Activated T-helper 1 cell treated with anti-CD3 and anti-CD28 coated beads, Interleukin-2, amount 50 U/mL, for 16 hours (primary cell): ENCODE measurements at places on chromosomes 5 and 9.

DNA sequence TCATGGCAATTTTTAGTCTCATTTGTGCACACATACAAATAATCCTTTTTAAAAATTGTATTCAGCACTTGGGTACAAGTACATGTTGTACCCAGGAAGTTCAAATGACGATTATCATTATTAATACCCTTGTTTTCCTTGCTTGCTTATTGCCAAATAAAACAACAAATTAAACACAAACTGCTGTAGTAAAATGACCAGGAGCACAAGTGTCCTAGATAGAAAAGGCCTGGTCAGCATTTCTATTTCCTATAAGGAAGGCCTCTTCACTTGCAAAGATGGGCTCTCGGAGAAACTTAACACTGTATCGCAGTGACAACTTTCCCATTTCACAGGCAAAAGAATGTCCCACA, 34.7 kb upstream of the PLPP1 start:
- DNase-seq: no peak

- no peak for DNase-seq
These were observed 28.8 kb upstream of the TNFAIP8 start for GRCh38 chr5:119327018-119327417.

DNA sequence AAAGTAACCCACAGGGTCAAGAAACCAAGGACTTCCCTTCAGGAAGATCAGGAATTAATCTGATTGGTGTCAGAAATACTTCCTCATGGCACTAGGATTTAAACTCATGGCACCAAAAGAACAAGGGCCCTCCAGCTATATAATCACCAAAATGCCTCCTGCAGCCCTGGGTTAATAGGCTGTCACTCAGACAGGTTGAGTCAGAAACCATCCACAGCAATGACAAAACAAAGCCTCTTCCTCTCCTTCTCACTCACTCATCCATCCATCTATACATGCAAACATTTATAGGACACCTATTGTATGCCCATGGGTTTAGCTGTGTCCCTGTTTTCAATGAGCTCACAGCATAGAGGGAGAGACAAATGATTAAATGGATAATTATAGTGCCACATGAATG, 62.5 kb upstream of the SPOCK1 start:
- DNase-seq: no peak

DNA sequence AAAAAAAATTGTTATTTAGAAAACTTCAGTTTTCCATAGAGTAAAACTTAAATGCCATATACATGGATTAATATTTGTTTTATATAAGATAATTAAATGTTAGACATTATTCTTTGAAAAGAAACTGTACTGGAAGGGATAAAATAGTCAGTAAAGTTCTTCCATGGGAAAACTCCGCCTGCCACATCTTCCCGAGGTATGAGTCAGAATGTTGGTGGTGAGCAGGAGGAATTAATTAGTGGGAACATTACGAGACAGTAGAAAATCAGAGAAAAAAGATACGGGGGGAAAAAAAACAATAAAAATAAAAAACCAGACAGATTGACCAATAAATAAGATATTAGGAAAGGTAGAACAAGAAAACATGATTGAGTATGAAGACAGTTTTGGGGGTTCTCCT, 930.3 kb upstream of the C9orf72 start:
- DNase-seq: no peak

GRCh38 chr5:157961176-157961575, 102.2 kb upstream of the CLINT1 start:
- DNase-seq: no peak

DNA sequence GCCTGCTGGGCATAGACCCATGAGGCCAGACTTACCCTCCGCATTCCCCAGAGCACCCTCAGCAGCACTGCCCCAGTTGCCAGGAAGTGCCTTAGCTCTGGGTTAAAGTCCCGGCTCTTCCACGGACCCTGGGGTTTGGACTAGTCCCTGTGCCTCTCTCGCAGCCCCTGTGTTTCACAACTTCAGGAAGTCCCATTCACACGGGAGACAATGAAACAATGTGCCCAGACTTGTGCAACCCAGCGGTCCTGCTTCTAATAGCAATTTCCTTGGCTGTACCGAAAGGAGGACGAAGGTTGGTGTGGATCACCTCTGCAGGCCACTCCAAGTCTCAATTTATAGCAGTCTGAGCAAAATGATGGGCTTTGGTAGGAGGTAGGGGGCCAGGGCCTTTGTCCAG, 41.8 kb upstream of the FAT2 start:
- DNase-seq: no peak

- DNase-seq: no peak
These were observed 173.7 kb downstream of the BRINP1 start for GRCh38 chr9:119195521-119195920.

DNA sequence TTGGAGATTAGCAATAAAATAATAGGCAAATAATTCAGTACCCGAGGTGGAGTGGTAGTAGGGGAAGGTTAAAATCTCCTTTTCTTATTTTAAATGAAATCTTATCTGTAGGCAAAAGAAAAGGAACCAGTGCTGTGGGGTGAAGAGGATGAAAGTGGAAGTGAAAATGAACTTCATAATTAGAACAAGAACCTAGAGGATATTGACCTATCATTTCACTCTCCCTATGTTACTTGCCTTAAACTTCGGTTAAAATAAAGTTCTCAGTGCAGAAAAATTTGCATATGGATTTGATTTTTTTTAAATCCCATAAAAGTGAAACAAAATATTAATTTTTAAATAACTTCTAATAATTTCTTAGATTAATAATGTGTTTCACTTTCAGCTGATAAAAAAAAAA, 1094.9 kb upstream of the C9orf72 start:
- DNase-seq: no peak

GRCh38 chr5:108637134-108637533, 110.6 kb upstream of the FER start:
- DNase-seq: no peak

GRCh38 chr9:121661328-121661727, 9.9 kb downstream of the DAB2IP start:
- no peak for DNase-seq

- no peak for DNase-seq
These were observed 71.9 kb downstream of the RALGPS1 start for GRCh38 chr9:126986506-126986951.

- no peak for DNase-seq
These were observed 524 bp downstream of the CYFIP2 start for GRCh38 chr5:157266286-157267007.

DNA sequence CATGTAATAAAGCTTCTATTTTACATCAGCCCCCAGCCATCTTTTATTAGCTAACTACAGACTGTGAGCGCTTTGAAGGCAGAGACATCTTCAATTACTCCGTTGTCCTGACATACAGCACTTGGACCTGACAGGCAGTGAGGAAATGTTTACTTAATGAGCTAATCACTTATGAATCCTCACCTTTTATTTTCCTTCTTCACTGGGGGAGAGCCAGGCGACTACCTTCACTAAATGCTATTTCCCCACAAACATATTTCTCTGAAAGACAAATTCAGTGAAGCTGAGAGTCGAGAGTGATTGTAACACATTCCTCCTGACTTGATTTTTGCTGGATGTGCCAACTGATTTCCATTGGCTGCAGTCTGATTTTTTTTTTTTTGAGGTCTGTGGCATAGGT, 192.1 kb upstream of the CLINT1 start:
- DNase-seq: no peak

DNA sequence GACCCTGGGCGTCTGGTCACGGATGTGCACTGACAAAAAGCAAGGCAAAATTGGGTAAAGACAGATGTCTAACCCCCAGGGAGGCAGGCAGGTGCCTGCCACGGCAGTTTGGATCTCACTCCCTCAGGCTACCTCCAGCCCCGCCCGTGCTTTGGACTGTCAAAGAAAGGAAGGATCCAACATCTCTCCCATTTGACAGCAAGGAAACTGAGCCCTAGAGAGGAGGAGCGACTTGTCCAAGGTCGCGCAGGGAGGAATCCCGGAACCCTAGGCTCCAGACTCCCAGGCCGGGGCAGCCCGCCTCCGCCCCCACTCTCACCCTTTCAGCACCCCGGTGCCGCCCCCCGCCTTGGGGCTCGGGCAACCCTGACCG, 376 bp downstream of the GOLGA1 start:
- no peak for DNase-seq

GRCh38 chr9:112551641-112552040, 65.0 kb downstream of the KIAA1958 start:
- no peak for DNase-seq

GRCh38 chr5:142248853-142249462, 75.9 kb downstream of the SPRY4 start:
- DNase-seq: no peak

GRCh38 chr9:98502976-98503325, 205.8 kb downstream of the GABBR2 start:
- no peak for DNase-seq

- no peak for DNase-seq
These were observed 14.3 kb downstream of the CNTFR start for GRCh38 chr9:34575241-34575640.

DNA sequence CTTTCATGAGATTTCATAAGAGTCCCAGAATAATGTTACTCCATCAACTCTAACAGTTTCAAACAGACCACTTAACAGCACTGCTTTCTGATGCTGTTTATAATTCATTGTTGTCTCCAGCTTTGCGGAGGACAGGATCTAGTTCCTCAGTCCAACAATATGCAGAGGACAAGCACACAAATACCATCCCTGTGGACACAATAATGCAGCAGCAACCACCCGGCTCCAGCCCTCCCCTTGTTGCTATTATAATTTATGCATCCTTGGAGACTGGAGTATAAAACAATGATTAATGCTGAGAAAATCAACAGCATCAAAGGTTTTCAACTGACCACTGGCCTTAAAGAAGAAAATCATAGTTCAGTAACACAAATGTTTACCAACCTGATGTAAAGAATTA, 108.3 kb downstream of the DENND1A start:
- no peak for DNase-seq

DNA sequence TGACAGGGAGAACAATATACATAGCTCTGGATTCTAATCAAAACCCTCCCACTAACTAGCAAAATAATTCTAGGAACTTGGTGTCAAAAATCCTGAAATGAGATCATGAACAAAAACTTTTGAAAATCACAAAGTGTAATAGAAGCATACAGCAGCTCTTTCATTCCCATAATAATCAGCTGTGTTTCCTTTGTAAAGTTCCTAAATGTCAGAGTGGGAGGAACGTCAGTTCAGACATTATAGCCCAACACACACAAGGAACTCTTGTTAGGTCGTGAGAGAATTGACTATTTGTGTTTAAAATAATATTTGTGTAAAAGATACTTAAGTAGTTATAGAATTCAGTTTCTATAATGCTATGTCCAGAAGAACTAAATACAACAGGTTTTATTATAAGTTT, 312.8 kb downstream of the SEMA5A start:
- no peak for DNase-seq

DNA sequence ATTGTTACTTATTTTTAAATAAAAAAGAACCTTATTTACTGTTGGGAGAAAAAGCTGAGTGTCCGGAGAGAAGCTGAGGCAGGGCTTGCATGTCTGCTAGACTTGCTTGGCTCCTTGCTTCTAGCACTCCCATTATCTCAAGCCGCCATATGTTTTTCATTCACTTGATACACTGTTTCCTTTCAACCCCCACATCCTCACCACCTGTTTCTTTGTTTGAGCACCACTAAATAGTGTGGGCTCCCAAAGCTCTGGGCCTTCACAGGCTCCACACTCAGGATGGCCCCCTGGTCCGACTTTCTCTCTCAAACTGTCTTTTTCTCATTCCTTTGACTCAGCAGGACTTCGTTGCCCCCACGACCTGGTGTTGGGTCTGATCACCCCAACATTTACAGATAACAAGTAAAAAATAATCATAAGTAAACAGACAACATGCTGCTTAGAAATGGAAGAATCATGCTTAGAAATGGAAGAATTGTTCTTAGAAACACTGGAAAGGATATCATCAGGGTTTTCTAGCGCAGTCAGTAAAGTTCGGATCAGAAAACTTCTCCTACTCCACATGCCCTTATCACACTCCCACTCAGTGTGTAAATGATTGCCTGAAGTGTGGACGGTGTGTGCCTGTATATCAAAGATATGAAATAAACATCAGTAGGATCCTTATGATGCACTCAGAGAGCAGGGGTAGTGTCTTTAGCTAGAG, 58.5 kb downstream of the APTX start:
- no peak for DNase-seq

DNA sequence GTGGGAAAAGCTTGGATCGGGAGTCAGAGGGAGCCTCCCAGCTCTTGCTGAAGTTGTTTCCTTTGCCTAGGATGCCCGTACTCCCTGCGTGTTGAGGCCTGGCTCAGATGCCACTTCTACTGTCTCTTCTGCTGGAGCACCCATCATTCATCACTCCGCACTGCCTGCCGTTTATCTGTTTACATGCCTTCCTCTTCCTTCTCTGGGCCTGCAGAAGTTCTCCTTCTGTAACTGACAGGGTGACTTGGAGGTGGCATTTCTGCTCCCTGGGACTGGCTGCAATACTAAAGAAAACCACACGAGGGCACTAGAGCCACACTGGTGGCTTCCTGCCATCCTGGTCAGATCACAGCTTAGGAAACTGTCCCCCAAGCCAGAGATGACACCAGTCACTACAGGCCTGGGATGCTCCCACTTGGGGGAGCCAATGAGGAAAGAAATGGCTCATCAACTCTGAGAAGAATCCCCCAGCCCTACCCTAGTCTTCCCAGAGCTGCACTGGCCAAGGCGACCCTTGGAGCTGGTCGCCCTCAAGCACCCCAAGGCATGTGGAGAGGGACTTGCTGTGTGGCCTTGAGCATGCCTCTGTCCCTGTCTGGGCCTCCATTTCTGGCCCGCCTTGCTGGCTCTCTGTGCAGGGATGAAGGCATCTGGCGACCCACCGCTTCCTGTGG, 9.7 kb upstream of the SLC25A51 start:
- peak; percentile 60 for DNase-seq

- DNase-seq: no peak
These were observed 782.4 kb upstream of the WWC1 start for GRCh38 chr5:167509076-167509475.

GRCh38 chr9:136926749-136927148, 17.8 kb downstream of the FBXW5 start:
- DNase-seq: no peak

DNA sequence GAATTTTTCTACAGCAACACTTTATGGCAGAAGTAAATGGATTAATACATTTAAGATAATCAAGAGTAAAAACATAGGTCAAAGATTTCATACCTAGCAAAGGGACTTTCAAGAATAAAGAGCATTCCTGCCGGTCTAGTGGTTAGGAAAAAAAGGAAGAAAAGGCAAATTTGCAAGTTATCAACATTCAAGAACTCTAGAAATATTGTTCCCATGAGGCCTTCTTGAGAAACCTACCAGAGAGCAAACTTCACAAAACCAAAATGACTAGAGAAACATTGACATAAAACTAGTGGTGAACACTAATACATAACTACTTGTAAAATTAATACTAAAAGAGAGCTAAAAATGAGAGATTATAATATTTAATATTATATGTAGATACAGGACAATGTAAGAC, 320.2 kb upstream of the RGMB start:
- DNase-seq: no peak

- DNase-seq: no peak
These were observed 48.6 kb downstream of the PSMB7 start for GRCh38 chr9:124366476-124367220.

GRCh38 chr5:138354926-138355378, 2.5 kb downstream of the KDM3B start:
- peak; percentile 29 for DNase-seq
